SJSA1 (cell line): ENCODE measurements at places on chromosomes 16 and 17. TPM values are rescaled to one million over a fixed set of nuclear protein-coding genes. Genes with fewer than 3 reads are reported as not detected.
A peak's percentile ranks its signal among the peaks of the same experiment; 100 is the strongest.

SLFN14 gene
- not detected in 2 replicates for total RNA-seq

C16orf87 gene
- 33.9 and 37.2 TPM in 2 replicates for total RNA-seq

SLC35G6 gene
- total RNA-seq, result not detected in 2 replicates

ADAM11 gene
- 0.13 and 4.4 TPM in 2 replicates for total RNA-seq

OXLD1 gene
- 49.7 and 82.3 TPM in 2 replicates for total RNA-seq

- DNase-seq, result no peak
These were observed 8.7 kb downstream of the USP36 start for GRCh38 chr17:78831688-78832540.

DNA sequence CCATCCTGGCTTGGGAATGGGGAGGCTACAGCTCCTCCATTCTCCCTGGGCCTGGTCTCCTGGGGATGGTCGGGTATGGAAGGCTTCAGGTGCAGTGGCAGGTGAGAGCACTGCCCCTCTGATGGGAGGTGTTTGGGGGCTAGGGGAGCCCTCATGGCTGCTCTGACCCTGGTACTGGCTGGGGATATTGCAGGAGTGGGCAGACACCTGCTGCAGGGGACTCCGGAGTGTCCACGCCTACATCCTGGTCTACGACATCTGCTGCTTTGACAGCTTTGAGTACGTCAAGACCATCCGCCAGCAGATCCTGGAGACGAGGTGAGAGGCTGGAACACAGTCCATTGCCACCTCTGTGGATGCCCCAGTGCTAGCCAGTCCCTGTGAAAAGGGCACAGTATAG is 8.8 kb downstream of the RASL10B start:
- DNase-seq, result no peak

DNA sequence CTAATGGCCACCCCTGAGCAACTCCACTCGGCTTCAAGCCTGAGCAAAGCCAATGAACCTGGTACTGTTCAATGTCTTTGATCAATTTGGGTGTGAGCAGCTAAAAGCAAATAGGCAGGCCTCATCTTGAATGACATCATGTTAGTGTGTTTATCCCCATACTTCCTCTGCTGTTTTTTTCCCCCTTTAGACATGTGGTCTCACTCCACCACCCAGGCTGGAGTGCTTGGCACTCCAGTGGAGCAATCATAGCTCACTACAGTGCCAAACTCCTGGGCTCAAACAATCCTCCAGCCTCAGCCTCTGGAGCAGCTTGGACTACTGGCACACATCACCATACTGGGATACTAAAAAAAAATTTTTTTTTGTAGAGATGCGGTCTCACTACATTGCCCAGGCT is 75.4 kb downstream of the ARHGAP17 start:
- no peak for DNase-seq

DNA sequence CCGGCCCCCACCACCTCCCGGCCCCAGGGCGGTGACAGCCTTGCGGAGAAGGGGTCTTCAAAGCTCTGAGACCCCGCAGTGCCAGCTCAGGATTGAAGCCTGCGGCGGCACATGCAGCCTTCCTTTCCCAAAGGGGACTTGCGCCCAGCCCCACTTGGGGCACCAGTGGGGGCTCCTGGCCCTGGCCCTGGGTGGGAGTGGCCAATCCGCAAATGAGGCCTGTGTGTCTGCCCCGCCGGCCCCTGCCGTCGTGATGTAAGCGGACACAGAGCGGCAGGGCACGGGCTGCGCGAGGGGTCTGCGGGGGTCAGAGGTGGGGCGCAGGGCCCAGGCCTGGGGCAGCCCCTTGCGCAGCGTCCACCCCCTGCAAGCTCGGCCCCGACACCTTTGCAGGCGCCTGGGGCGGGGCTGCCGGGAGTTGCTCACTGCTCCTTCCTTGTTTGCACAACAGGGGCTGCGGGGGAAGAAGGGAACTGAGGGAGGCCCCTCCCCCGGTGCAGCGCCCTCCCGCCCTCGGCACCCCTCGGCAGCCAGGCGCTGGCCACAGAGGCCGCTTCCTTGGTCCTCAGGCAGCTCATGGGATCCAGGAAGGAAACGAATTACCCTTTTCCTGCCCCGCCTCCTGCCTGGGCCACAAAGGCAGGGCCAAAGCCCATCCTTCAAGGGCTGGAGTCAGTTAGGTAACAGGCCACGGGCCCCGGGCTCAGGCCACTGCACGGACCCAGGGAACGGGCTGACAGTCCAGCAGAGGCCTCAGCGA is 2.9 kb downstream of the SLC16A3 start:
- peak; percentile 84 for DNase-seq

DNA sequence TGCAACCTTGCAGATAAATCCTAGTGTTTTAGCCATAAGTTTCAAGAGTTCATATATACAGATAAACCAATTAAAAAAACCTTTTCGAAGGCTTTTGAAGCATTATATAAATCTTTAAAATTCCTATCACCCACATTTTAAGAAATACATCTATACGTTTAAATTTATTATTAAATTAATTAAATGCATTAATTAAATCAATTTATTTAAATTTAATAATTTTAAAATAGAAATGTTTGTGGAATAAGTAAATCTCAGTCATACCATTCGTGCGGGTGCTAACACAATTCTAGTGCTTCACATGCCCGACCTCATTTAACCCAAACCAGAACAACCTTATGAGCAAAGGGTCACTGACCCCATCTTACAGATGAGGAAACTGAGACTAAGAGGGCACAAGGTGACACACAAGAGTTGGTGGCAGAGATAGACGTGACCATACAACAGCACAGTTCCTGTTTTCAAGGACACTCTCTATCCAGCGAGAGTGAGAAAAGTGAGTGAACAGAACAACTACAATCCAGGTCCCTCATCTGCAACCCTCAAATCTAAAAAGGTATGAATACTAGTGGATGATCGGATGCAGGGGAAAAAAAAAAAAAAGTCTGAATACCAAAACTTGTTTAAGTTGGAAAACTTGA is 1.4 kb downstream of the NSMCE1 start:
- DNase-seq, result no peak

DNA sequence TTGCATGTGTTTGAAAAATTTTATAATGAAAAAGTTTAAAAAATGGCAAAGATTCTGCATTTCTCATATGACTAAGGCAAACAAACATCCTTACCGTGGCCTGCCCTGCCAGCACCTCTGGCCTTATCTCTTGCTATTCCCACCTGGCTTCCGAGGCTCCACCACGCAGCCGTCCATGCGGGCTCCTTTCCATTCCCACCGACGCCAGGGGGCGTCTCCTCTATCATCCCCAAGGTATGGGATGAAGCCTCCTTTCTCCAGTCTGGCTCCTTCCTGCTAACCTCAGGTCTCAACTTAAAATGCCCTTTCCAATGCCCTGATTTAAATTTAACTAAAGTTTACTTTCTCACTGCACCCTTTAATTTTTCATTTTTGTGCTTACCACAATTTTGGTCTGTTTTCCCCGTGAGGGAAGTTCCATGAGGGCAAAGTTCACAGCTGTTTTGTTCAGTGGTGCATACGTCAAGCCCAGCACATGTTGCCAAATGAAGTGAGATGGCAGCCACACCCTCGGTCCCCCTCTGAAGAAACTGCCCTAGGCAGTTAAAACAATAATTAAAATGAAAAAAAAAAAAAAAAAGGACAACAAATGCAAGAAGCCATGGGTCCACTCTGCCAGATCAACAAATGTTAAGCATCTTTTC is 13.3 kb upstream of the SDK2 start:
- peak; percentile 52 for DNase-seq

DNA sequence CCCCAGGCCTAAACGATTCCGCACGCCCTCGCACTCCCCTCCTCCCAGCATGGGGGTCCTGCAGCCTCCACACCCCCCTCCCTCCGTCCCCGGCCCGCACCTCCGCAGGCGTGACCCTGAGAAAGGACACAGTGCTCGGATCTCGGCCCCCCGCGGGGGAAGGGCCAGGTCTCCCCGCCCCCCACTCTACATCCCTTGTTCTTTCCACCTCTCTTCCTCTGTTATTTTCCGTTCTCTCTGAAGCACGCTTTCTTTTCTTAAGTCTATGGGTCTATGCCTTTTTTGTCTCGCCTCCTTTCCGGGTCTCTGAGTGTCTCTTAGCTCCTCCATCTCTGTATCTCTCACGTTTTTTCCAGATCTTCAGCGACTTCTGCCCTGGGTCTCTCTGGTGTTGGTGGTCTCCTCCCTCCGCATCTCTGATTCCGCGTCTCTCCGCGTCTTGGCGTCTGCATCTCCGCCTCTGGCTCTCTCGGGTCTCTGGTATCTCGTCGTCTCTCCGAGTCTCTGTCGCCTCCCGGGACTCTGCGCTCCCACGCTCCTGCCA is 2.1 kb upstream of the HES7 start:
- DNase-seq, result peak; percentile 57

DNA sequence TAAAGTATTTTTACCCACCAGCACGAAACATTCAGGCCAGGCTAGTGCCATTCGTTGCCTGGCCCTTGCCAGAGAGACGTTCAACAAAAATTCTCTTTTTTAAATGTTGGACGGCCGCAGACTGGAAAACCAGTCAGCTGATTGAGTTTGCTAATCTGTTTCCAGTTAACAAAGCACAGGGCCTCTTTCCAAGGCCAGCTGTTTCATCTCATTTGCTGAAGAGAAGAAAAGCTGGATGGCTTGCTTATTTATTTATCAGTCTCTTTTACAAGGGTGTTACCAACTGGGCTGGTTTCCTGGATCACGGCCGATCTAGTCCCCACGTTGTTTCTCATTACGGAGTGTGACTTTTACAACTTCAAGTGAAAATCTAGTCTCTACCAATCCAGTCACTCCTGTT is 418.7 kb upstream of the DYNLRB2 start:
- peak; percentile 14 for DNase-seq

- no peak for DNase-seq
These were observed 25.1 kb downstream of the CD300LG start for GRCh38 chr17:43871946-43872690.

GRCh38 chr17:72372185-72372584 is 251.4 kb downstream of the SOX9 start:
- no peak for DNase-seq

GRCh38 chr17:70310221-70310672 is 140.9 kb downstream of the KCNJ2 start:
- no peak for DNase-seq

DNA sequence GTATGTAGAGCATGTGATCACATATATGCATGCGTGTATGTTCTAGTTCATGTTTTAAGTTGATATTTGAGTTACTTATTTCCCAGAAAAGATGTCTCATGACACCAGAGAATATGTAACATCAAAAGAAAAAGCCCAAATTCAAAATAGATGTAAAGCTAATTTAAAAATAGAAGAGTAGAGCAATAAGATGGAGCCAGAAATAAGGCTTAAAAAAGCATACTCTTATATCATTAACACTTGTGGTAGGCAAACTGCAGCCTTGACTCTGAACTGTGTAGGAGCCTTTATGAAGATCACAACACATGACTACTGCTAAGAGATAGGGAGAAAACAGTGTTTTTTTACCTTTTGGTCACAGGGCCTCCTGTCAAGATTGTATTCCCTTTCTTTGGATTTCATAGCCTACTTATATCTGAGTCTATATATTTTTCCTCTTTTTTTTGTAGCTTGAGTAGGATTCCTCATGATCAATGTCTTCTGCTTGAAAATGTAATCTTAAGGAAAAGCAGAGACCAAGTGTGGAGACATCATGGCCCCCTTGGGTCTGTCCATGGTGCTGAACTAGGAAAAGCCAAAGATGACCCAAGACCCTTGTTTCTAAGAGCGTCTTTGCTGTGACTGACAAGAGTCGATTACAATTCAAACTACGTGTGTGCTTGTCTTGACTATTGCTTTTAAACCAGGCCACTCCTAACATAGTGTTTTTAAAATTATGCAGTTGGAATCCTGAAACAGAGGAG is 390.4 kb downstream of the SHISA9 start:
- DNase-seq, result no peak

DNA sequence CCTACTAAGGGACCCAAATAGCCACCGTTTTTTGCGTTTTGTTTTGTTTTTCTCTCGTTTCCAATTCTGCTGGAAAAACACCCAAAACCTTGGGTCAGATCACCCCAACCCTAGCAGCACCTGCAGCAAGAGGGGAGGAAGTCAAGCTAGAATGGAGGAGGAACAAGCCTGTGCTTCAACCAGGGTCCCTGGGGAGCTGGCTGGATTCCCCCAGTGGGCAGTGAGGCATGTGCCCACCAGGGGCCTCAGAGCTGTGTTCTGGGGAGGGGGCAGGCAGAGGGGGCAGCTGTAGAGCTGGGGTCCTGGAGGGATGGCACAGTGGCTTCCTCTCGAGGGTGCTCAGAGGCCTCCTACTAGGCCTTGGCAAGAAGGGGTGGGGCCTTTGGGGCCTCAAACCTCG is 6.5 kb downstream of the CD79B start:
- DNase-seq, result no peak

DNA sequence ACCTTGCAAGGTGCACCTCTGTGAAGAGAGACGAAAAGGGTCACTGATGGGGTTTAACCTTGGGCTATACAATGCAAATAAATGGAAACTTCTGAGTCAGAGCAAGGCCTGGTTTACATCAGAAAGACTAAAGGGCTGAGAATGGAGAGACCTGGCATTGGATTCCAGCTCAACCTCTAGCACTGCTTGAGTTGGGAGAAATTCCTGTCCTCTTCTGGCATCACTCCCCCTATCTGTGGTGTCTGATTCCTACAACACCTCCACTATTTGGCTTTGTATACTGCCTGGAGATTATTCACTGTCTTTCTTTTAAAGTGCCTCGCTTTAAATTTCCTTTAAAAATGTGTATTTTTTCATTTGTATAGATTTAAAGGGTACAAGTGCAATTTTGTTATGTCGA is 68.8 kb downstream of the GPR139 start:
- no peak for DNase-seq

DNA sequence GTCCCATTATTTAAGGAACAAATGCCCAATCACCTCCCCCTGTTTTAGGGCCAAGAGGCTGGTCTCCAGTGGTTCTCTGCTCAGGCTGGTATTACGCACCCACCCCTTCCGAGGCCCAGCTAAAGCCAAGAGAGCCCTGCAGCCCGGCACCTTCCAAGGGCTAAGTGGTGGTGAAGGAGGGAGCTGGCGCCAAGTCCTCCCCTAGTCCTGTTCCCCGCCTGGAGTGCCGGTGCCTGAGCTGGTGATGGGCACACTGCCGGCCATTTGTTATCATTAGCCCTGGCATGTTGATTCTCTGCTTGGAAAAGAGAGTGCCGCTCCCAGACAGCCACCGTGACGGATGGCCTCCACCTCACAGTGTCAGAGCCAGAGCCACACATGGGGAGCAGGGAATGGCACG is 31.9 kb downstream of the GRIN2C start:
- no peak for DNase-seq

- DNase-seq, result no peak
These were observed 149.2 kb downstream of the MAF start for GRCh38 chr16:79451196-79451816.

DNA sequence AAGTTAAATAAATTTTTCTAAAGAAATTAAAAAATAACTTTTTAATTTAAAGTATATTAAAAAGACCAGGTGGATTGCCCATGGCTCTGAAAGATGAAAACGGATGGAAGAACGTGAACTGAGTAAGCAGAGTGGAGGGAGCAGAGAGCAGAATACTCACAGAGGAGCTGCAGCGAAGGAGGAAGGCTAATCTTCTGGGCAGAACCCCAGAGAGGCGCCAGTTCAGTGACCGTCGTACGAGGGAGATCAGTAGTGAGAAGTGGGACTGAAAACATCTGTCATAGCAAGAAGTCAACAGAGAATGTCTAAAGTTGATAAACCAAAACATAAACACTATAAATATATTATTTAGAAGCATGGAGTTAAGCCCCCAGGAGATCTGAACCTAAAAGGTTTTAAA is 34.9 kb downstream of the UBE2G1 start:
- no peak for DNase-seq

- peak; percentile 91 for DNase-seq
These were observed 6.7 kb downstream of the BAHCC1 start for GRCh38 chr17:81401723-81402529.
